ENCODE measurements at places on chromosomes 11 and 22.
A peak's percentile ranks its signal among the peaks of the same experiment; 100 is the strongest.

GRCh38 chr22:35310556-35311550 is 11.2 kb downstream of the TOM1 start:
- no peak for DNase-seq

GRCh38 chr11:15430381-15430780 is 315.7 kb downstream of the INSC start:
- DNase-seq = no peak

GRCh38 chr11:61378713-61379313 is 13.6 kb upstream of the TMEM216 start:
- DNase-seq = no peak

DNA sequence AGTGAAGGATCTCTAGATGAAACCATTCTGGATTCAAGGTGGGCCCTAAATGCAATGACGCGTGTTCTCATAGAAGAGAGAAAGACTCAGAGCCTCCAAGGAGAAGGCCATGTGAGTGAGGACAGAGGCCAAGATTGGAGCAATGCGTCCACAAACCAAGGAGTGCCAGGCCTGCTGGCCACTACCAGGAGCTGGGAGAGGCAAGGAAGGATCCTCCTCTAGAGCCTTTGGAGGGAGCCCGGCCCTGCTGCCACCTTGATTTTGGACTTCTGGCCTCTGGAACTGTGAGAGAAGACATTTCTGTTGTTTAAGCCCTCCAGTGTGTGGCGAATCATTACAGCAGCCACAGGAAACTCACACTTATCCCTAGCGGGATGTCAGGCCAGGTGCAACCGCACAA is 52.7 kb upstream of the SHANK2 start:
- DNase-seq = no peak

GRCh38 chr11:130159657-130160497 is at the start of gene ST14:
Gene ST14 (plus strand): TSS chr11:130159782. CDS start chr11:130159980, 198 bp downstream.
- no peak for DNase-seq

DNA sequence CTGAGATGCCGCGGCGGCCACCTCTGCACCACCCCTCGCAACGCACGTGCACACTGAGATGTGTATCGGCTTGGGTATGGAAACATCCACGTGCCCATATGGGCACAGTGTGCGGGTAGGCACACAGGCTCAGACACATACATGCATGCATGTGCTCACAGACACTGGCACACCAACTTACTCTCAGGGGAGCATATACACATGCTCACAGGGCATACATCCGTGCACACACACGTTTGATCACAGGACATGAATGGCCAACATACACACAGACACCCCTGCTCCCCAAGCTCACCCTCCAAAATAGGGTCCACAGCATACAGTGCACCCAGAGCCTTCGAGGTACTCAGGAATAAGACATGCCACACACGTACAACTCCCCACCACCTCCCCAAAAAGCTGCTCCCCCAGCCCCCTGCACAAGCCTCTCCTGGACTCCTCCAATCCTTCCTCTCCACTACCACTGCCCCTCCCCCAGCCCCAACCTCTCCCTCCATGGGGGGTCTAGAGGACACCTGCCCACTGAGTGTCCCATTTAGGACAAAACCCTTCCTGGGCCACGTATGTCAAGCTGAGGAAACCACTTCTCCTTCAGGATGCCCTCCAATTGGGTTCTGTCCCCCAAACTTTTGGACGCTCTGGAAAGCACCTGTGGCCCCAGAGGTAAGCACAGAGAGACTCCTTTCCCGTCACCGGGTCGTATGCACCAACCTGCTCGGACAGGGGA is 53.1 kb downstream of the SLC22A12 start:
- DNase-seq = no peak

GRCh38 chr11:78798663-78799062 is 224.0 kb upstream of the NARS2 start:
- peak; percentile 49 for DNase-seq

GRCh38 chr11:35934981-35935380 is 8.9 kb upstream of the LDLRAD3 start:
- DNase-seq = no peak

DNA sequence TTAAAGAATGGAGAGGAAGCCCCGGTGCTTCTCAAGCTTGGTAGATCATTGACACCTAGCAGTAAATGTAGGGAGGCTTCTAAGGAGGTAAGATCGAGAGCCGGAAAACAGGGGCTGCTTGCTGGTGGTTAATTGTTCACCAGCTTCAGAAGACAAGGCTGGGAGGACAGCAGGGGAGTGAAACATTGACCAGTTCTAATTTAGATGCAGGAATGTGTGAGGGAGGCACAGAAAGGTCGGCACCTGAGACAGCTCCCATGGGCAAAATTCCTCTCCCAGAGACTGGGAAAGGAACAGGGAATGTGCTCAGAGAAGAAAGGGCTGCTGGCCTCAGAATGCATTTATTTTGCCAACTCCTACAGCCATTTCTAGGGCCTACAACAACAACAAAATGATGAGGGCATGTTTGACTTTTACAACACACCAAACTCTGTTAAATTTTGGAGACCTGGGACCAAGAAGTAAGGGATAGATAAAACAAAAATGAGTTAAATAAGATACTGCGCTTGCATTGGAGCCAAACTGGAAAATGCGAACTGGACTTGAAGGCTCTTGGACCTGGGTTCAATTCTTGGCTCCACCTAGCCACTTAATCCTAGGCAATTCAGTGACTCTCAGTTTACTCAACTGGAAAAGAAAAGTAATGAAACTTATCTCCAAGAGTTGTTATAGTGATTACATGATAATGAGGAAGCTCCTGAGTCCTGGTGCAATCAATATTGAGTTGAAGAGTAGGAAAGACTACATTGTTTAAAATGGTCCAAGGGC is 31.0 kb downstream of the FZD4 start:
- DNase-seq = no peak

GRCh38 chr11:17743808-17744119 is 9.2 kb downstream of the KCNC1 start:
- no peak for DNase-seq
